ENCODE measurements at places on chromosomes 2 and 18.

- DNase-seq, result peak; percentile 63
These were observed 38.5 kb downstream of the LPIN1 start for GRCh38 chr2:11784747-11785610.

DNA sequence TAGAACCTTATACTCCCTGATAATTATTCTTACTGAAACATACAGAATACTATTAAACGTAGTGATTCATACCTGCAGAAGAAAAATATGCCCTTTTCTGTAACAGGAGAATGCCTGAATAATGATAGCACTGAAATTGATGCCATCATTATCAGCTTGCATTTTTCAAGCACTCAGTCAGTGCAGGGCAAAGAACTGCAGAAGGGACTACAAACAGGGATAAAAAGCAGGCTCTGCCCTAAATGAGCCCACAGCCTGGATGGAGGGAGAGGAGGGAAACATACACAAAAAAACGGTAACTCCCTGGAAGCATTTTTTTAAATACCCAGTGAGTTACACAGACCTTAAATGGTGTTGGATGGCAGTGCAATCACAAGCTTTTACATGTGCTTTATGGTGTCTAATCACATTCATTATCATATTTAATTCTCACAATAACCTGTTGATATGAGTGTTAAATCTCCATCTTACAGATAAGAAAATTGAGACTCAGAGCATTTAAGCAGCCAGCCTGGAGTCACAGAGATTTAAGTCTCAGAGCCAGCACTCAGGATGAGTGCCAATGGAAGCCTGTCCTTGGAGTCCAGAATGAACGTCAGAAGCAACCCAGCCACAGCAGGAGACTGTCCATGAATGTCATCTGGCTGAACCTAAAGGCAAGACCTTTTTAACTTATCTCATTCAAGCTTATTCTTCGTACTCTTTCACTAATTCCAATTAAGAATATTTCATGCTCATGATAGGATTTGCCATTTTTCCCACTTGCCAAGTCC lies 139.3 kb upstream of the CTNNA2 start:
- no peak for DNase-seq

- DNase-seq, result no peak
These were observed 80.6 kb downstream of the TEX51 start for GRCh38 chr2:126979039-126980003.

DNA sequence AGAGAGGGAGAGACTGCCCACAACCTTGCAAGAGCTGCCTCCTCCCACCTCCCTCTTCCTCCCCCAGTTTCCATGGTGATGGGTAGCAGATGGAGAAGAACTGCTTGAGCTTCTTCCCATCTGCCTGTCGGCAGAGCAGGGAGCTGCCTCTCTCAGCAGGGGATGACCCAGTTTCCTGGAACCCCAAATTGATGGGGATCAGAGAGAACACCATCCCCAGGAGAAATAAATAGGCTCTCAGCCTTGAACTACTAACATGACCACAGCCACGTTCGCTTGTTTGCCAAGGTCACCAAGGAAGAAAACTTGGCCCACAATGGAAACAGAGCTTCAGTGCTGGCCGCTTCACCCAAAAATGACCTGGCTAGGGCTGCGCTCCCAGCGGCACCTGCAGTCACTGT lies 82.2 kb downstream of the ADD2 start:
- no peak for DNase-seq

DNA sequence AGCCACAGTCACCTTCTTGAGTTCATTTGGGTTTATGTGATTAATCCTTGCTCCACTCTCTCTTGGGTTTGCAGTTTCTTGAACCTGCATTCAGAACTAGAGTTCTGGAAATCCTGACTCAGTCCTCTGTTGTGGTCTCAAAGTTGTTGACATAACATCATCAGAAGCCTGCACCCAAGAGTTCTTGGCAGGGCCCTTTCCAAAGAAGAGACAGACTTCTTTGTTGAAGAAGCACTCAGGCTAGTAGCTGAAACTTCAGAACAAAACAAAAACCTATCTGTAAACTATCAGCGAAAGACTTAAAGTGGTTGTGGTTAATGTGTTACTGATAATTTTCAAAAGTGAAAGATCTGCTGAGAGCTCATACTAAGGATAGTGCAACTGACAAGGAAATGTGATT lies 120.8 kb downstream of the FAM168B start:
- no peak for DNase-seq

All from B cell (primary cell).